Left lung (tissue), 14 donors: ENCODE measurements at places on chromosomes 2 and 18. TPM values are rescaled to one million over a fixed set of nuclear protein-coding genes. Genes with fewer than 3 reads are reported as not detected.

Gene ERICH2
- total RNA-seq = 6.2 TPM

Gene NTSR2
- not detected for total RNA-seq

Gene EPB41L3
- total RNA-seq = 98.7 TPM

Gene ABCB11
- 0.08 TPM for total RNA-seq

Gene DSG4
- not detected for total RNA-seq

Gene RNASEH1
- 22.8 TPM for total RNA-seq

Gene CKAP2L
- total RNA-seq = 5.2 TPM

Gene MBD2
- 63.5 TPM for total RNA-seq

Gene ST8SIA3
- total RNA-seq = not detected

Gene PDE11A
- total RNA-seq = 0.73 TPM

Gene IL1RL1
- total RNA-seq = 72.2 TPM

Gene PLEKHH2
- 23.3 TPM for total RNA-seq

Gene ACVR1C
- 1.3 TPM for total RNA-seq

Gene ZSWIM2
- not detected for total RNA-seq

Gene ALKAL2
- total RNA-seq = 3.1 TPM

Gene MAP3K19
- not detected for total RNA-seq

Gene AMER3
- not detected for total RNA-seq

Gene LDLRAD4
- total RNA-seq = 26.6 TPM

Gene SH2D6
- total RNA-seq = 0.60 TPM

Gene DOK6
- 5.3 TPM for total RNA-seq

Gene TANC1
- 53.5 TPM for total RNA-seq

Gene MDH1B
- 2.5 TPM for total RNA-seq

Gene ELMOD3
- 20.8 TPM for total RNA-seq

Gene TUBA3E
- not detected for total RNA-seq

Gene RNF152
- 11.0 TPM for total RNA-seq

Gene C2orf78
- total RNA-seq = not detected

Gene PLGLB1
- 2.6 TPM for total RNA-seq

Gene PJVK
- 2.7 TPM for total RNA-seq
